Suppressor macrophage (primary cell): ENCODE measurements at places on chromosomes 1 and 21.

- DNase-seq: no peak
Observed at GRCh38 chr1:204649721-204650521, 35.6 kb downstream of the LRRN2 start.

- DNase-seq: no peak
Observed at GRCh38 chr1:34842952-34843371, 16.6 kb downstream of the SMIM12 start.

- no peak for DNase-seq
Observed at GRCh38 chr1:170009551-170009950, 64.9 kb downstream of the KIFAP3 start.

GRCh38 chr1:4379451-4380175 is 274.8 kb upstream of the AJAP1 start:
- no peak for DNase-seq

GRCh38 chr1:176949033-176949662 is 215.4 kb downstream of the ASTN1 start:
- peak; percentile 30 for DNase-seq

DNA sequence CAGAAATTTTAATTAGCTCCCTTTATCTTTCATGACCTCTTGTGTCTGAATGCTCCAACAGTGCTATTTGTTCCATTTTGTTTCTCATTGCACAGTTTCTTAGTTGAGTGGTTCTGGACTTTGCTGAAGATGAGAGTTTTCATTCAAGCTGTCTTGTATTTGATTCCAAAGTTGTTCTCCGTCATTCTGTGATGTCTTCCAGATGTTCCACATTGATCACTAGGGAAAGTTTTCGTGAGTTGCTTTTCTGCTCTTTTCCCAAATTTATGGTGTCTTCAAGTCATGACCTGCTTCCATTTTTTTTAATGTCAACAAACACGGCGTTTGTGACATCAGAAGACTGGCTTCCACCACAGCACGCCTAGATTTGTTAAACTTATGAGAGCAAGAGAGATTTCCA is 575.5 kb downstream of the MRPL39 start:
- DNase-seq: no peak

- DNase-seq: no peak
Observed at GRCh38 chr1:243718893-243719292, 131.2 kb downstream of the AKT3 start.

DNA sequence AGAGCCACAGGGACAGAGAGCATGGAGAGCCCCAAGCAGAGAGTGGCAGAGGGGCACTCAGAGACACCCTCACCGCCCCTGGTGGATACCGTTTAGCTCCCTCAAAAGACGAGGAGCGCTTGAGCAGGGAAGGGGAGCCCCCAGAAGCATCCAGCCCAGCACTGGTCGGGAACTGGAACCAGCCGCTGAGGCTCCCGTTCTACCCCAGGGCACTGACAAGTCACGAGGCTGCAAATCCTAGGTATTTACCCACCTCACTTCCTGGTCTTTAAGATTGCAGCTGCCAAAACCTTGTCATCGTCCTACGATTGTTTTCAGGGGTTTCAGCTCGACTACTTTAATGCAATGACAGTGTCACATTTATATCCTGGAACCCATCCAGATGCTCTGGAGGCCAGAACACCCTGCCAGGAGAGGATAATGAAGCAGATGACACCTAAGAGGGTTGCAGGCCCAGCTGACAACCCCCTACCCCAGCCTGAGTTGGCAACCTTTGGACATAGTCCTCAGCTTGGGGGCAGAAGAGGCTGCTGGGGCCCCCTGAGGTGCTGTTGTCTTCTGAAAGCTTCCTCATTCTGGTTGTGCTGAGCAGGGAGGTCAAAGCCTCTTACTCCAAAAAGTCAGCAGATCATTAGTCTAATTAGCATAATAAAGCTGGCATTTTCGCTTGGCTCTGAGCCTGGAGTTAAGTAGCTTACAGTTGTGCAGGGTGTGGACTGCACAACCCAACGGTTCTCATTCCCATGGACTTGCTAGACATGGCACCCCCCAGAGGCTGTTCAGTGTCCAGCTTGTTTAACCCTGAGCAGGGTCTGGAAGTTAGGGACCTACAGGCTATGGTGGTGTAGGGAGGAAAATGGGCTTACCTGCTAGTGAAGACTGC is 20.6 kb upstream of the BACE2 start:
- no peak for DNase-seq

DNA sequence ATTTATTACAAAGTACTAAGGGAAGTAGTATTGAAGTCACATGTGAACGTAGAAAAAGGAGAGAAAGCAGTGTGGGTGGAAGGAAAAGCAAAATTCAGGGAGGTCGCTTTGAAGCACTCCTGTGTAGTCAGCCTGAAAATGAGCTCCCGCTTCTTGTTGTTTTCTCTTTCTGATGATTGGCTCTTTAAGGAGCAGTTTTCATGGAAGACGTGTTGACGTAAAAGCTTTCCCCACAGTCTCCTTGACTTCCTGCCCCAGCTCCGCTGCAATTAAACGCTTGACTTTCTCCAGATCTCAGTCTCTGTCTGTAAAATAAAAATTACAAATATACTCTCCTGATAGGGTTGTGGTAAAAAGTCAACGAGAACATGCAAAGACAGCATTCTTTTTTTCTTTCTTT is 661.5 kb upstream of the ZP4 start:
- no peak for DNase-seq

DNA sequence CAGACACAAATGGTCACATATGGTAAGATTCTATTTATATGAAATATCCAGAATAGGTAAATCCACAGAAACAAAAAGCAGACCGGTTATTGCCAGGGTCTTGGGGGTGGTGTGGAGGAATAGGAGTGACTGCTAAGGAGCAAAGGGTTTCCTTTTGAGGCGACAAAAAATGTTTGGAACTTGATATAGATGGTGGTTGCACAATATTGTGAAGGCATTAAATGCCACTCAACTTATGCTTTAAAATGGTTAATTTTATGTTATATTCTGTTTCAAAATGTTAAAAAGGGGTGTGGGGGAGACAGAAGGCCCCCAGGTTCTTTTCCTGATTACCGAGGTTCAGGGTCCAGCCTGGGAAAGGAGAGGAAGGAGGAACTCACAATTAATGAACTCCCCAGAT is 304.4 kb downstream of the RRAGC start:
- DNase-seq: no peak

DNA sequence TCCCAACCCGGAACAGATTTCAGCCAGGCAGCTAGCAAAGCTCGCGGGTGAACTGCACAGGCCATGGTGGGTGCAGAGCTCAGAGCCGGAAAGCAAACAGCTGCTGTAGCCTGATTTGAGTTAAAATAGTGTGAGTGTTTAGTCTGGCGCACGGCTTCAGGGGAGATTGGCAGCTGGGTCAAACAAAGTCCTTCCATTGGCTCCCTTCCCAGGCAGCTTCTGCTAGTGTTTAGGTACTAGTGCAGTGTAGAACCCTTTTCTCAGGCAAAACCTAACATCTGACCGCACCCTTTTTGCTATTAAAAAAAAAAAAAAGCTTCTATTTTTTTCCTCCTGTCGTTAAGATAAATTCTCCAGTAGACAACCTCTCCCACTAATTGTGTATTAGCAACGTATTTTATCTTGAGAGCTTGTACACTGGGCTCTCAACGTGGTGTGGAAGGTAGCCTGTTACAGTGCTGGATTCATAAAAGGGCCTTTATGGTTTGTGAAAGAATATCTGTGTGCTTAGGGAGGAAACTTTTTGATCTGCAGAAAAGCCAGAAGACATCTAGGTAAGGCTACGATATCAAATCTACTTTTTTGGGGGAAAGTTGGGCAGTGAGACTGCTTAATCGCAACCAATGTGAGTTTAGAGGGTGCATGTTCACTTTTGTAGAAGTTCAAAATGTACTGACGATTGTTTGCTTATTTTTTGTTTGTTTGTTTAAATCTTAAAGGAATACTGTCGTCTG is 689.6 kb downstream of the USP25 start:
- no peak for DNase-seq

DNA sequence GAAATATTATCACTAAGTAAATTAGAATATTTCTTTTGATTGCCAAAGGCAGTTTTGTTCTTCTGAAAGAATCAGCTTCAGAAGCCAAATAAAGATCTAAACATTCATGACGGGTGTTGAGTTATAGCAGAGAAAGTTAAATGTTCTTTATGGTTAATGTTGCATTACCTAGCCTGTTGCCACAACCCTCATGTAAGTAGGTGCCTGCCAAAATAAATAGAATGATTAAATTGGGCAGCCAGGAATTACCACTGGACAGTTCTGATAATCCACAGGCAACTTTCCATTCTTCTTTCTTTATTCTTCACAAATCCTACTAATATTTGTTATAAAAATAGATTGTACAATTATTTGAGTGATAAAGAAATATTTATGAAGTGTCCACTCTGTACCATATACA is 217.9 kb upstream of the NRIP1 start:
- DNase-seq: no peak

GRCh38 chr1:36523850-36524249 is 41.1 kb upstream of the CSF3R start:
- DNase-seq: no peak

- DNase-seq: no peak
Observed at GRCh38 chr1:201681375-201681774, 142.4 kb downstream of the NAV1 start.

DNA sequence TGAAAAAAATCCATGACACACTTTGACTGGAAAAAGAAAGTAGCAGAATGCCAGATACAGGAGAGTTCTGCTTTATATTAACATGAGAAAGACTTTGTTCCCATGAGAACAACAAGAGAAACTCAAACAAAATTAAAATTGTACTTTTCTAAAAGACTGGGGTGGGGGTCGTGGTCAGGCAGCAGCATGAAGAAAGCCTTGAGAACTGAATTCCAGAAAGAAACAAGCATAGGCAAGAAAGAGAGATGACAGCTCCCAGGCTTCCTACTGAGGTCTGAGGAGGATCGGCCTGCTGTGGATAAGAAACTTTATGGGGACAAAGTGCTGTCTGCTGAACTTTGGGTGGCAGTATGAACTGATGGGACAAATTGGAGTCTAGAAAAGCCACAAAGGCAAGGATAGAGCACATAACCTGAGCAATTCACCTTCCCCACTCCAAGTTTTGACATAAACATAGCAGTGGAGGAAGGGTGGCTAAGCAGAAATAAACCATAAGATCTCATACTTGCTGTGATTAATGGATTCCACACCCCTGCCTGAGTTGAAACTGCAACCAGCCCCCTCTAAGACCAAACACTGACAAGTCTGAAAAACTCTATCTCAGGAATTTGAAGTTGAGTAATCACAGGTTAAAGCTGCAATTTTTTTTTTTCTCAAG is 43.7 kb downstream of the COL6A1 start:
- DNase-seq: no peak

GRCh38 chr1:237891979-237892378 is 1.3 kb upstream of the ZP4 start:
- no peak for DNase-seq

GRCh38 chr21:32562426-32562825 is 22.9 kb downstream of the TCP10L start:
- no peak for DNase-seq

DNA sequence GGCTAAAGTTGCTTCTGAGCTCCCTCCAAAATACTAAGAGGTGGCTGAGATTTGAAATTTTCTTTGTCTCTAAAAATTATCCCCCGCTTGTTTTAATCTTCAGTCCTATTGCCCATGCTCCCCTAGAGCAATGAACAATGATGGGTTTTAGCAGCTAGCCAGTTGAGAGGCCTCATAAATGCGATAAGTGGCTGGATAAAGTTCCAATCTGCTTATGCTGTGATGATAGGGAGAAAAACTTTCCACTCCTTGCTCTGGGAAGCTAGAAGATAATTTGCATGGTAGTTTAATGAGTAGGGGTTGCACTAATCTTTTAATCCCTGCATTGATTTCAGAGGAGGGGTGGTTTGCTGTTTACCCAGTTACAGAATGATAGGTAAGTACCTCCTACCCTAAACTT is 9.6 kb upstream of the PRPF3 start:
- no peak for DNase-seq

GRCh38 chr1:16441282-16441665 is 750 bp downstream of the NECAP2 start:
- peak; percentile 24 for DNase-seq

GRCh38 chr1:109592916-109593315 is 26.5 kb downstream of the GNAT2 start:
- DNase-seq: no peak

DNA sequence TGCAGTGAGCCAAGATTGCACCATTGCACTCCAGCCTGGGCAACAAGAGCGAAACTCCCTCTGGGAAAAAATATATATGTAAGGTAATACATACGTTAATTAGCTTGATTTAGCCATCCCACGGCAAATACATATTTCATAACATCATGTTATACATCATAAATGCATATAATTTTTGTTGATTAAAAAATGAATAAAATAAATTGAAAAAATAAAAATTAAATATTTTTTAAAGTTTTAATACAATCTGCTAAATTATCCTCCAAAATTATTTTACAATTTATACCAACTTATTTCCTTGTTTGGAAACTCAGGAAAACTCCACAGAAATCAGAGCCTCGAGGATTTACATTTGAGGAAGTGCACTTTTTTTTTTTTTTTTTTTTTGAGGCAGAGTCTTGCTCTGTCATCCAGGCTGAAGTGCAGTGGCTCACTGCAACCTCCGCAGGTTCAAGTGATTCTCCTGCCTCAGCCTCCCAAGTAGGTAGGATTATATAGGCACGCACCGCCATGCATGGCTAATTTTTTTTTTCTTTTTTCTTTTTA is 12.6 kb upstream of the IPO9 start:
- peak; percentile 36 for DNase-seq

GRCh38 chr1:93749894-93750301 is 68.3 kb upstream of the BCAR3 start:
- DNase-seq: peak; percentile 44

GRCh38 chr1:30791868-30792267 is 34.3 kb upstream of the LAPTM5 start:
- peak; percentile 43 for DNase-seq

DNA sequence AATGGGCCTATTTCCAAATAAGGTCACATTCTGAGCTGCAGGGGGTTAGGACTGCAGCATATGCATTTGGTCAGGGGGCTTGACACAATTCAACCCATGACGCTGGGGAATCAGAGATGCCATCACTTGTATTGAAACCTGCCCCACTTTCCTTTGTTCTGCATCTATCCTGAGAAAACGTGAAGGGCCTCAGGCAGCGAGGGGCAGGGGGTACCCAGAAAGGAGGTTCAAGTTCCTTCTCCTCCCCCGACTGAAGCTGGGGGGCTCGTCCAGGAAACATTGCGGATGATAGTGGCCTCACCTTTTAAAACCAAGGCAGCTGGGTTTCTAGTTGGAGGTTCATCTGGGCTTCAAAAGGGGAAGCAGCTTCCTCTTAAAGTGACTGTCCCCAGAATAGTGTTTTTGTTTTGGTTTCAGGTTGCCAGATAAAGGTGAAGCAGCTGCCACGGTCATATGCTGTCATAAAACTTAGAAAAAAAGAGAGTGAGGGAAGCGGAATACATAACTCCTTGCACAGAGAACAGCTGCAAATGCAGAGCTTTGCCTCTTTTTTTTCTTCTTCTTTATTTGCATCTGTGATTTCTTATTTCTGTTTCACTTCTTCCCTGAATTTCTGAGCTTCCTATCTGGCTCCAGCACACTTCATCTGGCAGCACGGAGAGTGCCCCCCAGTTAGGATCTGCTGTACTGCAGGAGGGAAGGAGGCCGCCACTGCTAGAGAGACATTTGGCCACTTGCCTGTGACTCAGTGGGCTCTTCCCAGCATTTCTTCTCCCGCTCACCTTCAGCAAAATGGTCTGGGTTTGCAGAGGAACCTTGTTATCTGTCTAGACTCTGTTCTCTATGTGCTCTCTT is 142.0 kb downstream of the AJAP1 start:
- no peak for DNase-seq
